ENCODE measurements at places on chromosomes 4 and X. TPM values are rescaled to one million over a fixed set of nuclear protein-coding genes. Genes with fewer than 3 reads are reported as not detected.

MTMR8 gene
- 0.19 TPM for total RNA-seq

TRMT2B gene
- 18.8 TPM for total RNA-seq

MAGEC1 gene
- total RNA-seq = not detected

CT45A10 gene
- total RNA-seq = not detected

MAP3K15 gene
- total RNA-seq = not detected

SPACA5B gene
- total RNA-seq = not detected

SSX2B gene
- total RNA-seq = not detected

ARL9 gene
- 0.19 TPM for total RNA-seq

CSAG1 gene
- total RNA-seq = not detected

HMGB2 gene
- total RNA-seq = 37.2 TPM

TRIM75 gene
- not detected for total RNA-seq

PLXNB3 gene
- total RNA-seq = 4.2 TPM

HTR2C gene
- not detected for total RNA-seq

CRLF2 gene
- not detected for total RNA-seq

CHRDL1 gene
- total RNA-seq = 0.19 TPM

FSTL5 gene
- total RNA-seq = not detected

HSPA4L gene
- total RNA-seq = 15.7 TPM

RNF212 gene
- 1.7 TPM for total RNA-seq

SPANXA1 gene
- total RNA-seq = not detected

TBC1D25 gene
- total RNA-seq = 6.1 TPM

ZFP42 gene
- total RNA-seq = 0.58 TPM

ARAP2 gene
- 0.96 TPM for total RNA-seq

CT47B1 gene
- not detected for total RNA-seq

CTAG1A gene
- not detected for total RNA-seq

ARMCX1 gene
- total RNA-seq = 45.4 TPM

UGT2A2 gene
- not detected for total RNA-seq

USP51 gene
- total RNA-seq = 1.2 TPM

MGAT4D gene
- not detected for total RNA-seq

SMIM10L2A gene
- 1.7 TPM for total RNA-seq

FAM149A gene
- 2.3 TPM for total RNA-seq

PRDM8 gene
- total RNA-seq = 8.8 TPM

ART3 gene
- not detected for total RNA-seq

ZBTB49 gene
- total RNA-seq = 3.4 TPM

MAGED4 gene
- total RNA-seq = 18.6 TPM

MTNR1A gene
- not detected for total RNA-seq

HSFX3 gene
- not detected for total RNA-seq

NOX1 gene
- not detected for total RNA-seq

ARL13A gene
- total RNA-seq = not detected

TENM3 gene
- 4.8 TPM for total RNA-seq

SCFD2 gene
- total RNA-seq = 35.8 TPM

ZNF330 gene
- 34.5 TPM for total RNA-seq

CPLX1 gene
- not detected for total RNA-seq

CD38 gene
- under 0.01 TPM for total RNA-seq

Measured in regular cardiac myocyte (primary cell).